Bone marrow (tissue), 2 donors: ENCODE measurements at places on chromosomes 6 and 20.

- no peak for DNase-seq
These were observed 675.9 kb upstream of the CITED2 start for GRCh38 chr6:140050101-140050995.

DNA sequence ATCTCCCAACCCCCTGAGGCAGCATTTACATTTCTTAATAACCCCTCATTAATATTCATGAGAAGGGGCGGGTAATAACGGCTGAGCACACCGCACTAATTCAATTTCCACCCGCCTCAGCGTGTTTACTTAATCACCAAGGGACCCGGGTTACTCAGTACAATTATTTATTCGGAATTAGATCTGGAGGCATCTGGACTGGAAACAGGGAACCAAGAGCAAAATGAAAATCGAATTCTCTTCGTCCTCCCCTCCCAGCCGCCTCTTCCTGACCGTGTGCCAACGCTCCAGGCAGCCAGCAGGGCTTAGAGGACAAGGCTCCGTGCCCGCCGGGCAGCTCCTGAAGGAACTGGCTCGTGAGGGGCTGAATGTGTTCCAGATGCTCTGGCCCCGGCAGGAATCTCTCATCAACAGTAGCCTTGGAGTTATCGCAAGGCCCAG, 23.5 kb upstream of the CTNNBL1 start:
- no peak for DNase-seq

DNA sequence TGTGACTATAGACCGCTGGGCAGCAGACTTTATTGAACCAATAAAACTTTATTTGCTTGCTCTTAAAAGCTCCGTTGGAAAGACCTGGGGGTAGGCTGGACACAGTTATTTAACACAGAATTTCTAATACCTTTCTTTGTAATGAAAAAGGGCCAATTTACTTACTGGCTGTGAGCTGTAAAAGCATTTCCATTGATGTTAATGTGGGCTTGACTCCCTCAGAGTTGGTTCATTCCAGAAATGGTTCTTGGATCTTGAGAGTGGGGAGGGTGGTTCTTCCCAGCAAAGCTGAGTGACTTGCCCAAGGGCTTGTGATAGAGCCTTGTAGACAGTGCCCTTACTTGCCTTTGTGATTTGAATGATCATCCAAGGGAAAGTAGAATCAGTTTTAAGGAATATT, 100.6 kb downstream of the SOX4 start:
- no peak for DNase-seq

DNA sequence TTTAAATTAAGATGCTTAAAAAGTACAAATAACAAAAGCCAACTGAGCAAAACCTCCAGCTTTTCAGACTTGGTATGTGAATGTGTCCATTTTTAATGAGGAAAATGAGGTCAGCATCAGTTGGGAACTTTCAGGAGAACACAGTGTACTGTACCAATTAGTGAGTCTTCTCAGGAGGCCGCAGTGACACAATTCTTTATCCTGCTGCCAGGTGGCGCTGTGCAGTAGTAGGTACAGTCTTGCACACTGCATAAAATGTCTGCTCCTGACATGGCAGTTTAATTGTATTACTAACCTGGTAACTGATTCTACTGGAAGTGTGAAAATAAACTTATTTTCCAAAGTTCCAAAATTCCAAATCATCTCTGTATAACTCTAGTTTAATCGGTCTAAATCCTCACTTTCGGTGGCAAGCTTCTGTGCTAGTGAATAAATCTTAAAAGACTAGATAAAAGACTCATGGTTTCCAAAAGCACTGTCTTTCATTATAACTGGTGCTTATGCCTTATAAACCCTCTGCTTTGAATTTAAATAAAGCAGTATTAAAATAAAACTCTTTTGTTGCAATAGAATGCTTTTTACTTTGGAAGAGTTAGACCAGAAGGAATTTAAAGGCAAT, 214.8 kb upstream of the MMS22L start:
- DNase-seq = peak; percentile 31

DNA sequence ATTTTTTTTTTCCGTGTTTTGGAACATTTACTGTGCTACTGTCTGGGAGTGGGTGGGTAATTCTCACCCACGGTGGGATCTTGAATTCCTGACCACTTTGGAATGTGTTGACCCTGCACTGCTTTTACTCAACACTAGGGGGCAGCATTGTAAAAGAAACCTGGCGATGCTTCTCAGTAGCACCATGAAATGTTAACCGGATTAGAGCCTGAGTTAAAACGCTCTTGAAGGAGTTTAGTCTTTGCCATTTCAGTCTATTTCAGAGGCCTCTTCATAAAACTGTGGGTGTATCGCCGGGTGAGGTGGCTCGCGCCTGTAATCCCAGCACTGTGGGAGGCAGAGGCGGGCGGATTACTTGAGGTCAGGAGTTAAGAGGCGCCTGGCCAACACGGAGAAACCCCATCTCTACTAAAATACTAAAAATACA, 114.4 kb upstream of the PRND start:
- peak; percentile 9 for DNase-seq

- no peak for DNase-seq
These were observed 29.3 kb upstream of the PRDM1 start for GRCh38 chr6:106056746-106057390.

DNA sequence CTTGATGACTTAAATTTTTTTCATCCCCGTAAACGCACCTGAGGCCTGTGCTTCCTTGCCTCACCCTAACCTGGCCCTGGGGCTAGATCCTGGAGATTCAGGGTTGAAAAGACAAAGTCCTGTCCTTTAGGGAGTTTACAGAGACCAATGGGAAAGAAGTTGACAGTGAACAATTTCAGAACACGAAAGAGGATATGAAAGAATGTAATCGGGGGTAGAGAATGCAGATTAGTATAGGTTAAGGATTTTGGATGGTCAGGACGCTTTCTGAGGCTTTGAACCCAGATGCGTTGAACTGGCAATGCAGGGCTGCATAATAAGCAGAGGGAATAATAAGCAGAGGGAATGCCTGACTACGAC, 1.7 kb upstream of the FBXO5 start:
- no peak for DNase-seq

DNA sequence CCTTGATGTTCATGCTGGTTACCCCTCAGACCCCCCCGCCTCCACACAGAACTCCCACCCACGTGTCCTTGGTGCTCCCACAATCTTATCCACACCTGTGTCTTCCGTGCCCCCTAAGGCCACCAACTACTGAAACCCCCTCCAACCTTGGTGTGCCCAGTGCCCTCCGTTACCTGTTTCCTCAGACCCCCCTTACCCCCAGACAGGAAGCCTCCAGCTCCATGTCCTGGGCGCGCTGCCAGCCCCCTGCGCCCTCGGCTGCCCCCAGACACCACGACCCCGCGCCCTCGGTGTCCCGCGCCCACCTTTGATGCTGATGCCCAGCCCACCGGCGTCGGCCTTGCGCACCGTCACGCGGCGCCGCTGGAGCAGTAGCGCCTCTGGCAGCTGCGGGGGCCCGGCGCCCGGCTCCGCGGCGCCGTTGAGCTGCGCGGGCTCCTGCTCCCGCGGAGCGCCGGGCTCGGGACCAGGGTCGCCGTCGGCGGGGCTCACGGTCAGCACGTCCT, 504 bp downstream of the SNTA1 start:
- no peak for DNase-seq

GRCh38 chr6:72798196-72798595, 176.3 kb downstream of the KCNQ5 start:
- DNase-seq = no peak

GRCh38 chr6:138017166-138017757, 90.0 kb downstream of the PERP start:
- no peak for DNase-seq

- no peak for DNase-seq
These were observed 39.5 kb downstream of the PKIB start for GRCh38 chr6:122649701-122650100.

- DNase-seq = no peak
These were observed 4.7 kb downstream of the GTSF1L start for GRCh38 chr20:43722153-43722505.

- no peak for DNase-seq
These were observed 2.8 kb downstream of the CCN5 start for GRCh38 chr20:44717986-44718385.

DNA sequence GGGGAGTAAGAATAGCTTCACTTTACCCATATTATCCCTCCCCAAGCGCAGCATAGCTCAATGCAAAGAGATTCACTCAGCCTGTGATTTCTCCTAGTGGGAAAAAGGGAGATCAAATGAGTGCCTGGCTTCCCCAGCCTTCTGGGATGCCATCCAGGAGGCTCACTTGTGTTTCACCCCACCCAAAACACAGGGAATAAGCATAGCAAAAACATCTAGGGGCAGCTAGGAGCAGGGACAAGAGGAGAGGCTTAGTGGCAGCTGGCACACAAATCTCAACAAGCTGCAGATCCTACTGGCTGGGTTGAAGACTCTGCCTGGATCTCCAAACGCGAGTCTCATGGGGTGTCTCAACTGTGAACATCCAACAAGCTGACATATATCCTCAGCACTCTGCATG, 715.8 kb downstream of the RNF144B start:
- no peak for DNase-seq

GRCh38 chr6:91130126-91130525, 543.3 kb upstream of the MAP3K7 start:
- DNase-seq = no peak

- no peak for DNase-seq
These were observed 18.7 kb downstream of the BTN3A1 start for GRCh38 chr6:26420688-26421171.

DNA sequence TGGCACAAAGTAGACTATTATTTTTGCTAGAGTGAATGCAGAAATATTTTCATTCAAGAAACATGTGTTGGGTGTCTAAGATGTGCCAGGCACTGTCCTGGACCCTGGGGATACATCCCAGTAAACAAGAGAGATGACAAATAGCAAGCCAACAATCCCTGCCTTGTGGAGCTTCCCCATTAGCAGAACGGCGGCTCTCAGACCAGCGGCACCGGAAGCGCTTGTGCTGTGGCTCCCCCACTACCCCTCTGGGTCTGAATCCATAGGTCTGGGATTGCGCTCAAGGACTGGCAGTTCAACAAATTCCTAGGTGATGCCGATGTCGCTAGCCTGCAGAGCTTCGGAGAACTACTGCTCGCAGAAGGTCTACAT, 98.5 kb upstream of the AGPAT4 start:
- DNase-seq = no peak

GRCh38 chr20:1934156-1934555, 38.9 kb downstream of the SIRPA start:
- no peak for DNase-seq

DNA sequence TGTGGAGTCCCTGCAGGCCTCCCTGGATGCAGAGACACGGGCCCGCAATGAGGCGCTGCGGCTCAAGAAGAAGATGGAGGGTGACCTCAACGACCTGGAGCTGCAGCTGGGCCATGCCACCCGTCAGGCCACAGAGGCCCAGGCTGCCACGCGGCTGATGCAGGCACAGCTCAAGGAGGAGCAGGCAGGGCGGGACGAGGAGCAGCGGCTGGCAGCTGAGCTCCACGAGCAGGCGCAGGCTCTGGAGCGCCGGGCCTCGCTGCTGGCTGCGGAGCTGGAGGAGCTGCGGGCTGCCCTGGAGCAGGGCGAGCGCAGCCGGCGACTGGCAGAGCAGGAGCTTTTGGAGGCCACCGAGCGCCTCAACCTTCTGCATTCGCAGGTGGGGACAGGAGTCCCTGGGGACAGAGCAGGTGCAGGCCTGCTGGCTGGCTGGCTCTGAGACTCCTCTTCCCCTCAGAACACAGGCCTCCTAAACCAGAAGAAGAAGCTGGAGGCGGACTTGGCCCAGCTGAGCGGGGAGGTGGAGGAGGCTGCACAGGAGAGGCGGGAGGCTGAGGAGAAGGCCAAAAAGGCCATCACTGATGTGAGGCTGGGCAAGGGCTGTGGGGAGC, 44.7 kb downstream of the MYH7B start:
- no peak for DNase-seq

- no peak for DNase-seq
These were observed 96.9 kb downstream of the JPH2 start for GRCh38 chr20:44089987-44090674.

- no peak for DNase-seq
These were observed 580.1 kb downstream of the TFAP2B start for GRCh38 chr6:51398793-51399192.

DNA sequence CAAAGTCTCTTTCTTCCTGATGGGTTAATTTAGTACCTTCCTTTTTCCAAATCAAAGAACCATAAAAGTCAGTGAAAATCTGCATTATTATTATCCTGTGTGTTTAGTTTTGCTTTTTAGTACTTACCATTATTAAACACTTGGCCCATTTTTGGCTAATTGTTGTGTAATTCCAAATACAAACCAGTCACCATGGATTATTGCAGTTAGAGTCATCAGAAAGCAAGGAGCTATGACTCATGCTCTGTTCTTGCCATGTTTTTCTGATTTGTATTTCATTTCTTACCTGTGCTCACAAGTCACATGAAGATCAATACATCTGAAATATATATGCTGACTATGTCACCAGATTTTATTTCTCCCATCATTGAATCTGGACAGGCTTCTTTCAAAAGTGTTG, 31.3 kb downstream of the SLC22A3 start:
- DNase-seq = no peak

DNA sequence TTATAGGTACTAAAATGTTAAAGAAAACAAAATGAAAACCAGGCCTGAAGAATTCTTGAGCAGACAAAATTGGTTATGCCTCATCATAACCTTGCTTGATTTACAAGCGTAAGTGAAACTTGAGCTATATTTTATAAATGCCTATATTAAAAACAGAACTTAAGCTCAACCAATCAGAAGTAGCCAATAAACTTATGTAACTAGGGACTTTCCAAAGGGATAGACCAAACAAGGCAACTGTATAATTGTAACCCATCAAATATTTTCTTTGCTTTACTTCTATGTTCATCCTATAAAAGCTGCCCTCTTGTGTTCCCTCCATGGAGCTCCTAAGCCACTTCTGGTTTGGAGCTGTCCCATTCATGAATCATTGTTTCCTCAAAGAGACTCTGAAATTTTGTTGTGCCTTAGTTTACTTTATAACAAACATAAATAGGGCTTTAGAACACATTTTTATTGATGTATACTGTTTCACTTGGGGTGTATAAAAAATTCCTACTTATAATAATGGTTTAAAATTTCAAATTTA, 101.6 kb upstream of the CARMIL1 start:
- DNase-seq = no peak

DNA sequence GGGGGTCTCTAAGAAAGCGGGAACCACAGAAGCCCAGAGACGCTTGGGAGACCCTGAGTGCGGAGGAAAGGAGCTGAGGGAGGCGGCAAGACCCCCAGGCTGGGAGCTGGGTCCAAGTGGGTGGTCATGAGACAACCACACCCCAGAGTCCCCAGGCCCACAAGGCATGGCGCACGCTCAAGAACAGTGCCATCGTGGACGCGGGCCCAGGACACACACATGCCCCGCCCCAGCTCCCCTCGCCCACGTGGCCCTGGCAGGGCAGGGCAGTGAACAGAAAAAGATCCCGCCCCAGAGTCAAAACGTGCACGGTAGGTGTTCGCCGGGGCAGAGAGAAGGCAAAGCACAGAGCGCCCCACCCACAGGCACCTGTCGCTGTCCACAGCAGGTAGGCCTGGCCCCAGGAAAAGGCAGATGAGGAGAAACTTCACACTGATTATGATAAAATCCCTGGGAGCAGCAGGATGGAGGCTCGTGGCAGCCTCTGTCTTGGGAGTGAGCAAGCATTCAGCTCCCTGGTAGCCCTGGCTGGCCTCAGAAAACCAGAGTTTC, 50.0 kb downstream of the BPIFB1 start:
- DNase-seq = no peak

- DNase-seq = no peak
These were observed 1.7 kb downstream of the RAB44 start for GRCh38 chr6:36699348-36699747.

GRCh38 chr6:140809694-140810101, 1323.0 kb upstream of the GJE1 start:
- DNase-seq = no peak
